CD4-positive, alpha-beta T cell treated with Interleukin-6 for 4 hours (primary cell): ENCODE measurements at places on chromosomes 6 and 20.
A peak's percentile ranks its signal among the peaks of the same experiment; 100 is the strongest.

- DNase-seq = no peak
Measured at GRCh38 chr20:54237116-54237943, 29.4 kb downstream of the PFDN4 start.

- no peak for DNase-seq
Measured at GRCh38 chr6:30113003-30113759, at the start of gene TRIM31. TRIM31 (minus strand) TSS chr6:30113090; CDS start chr6:30112805, 285 bp downstream.

GRCh38 chr6:49513153-49513989, 13.6 kb downstream of the GLYATL3 start:
- no peak for DNase-seq

GRCh38 chr6:3912361-3913076, 63.3 kb downstream of the FAM50B start:
- DNase-seq = no peak

DNA sequence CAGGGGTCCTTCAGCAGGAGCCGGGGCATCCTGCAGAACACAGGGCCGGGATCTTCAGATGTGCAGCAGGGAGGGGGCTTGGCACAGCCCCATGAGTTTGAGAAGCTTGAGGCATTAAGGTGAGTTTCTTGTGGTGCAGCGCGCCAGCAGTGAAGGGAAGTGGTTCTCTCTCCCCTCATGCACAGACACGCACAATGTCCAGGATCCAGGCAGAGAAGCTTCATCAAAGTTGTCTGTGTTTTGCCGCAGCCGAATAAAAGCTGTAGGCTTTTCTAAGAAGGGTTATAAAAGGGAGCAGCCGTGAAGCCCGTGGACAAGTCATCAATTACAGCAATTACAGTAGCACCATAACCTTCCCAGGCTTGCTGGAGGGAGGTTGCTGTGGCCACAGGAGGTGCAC, 491.0 kb upstream of the CDH4 start:
- DNase-seq = no peak

DNA sequence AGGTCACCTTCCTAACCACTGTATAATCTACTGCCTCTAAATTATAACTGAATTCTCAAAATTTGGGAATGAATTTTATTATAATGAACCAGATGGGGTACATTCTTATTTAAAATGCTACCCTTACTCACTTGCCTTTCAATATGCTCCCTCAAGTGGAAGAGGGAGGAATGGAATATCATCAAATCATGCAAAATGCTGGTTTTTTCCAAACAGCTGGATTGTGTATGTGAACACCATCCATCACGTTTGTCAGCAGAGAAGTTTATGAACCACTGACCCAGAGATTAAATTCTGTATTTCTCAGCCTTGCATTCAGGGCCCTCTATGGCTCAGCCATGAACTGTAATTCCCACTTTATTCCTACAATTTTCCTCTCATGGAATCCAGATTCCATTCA, 40.5 kb downstream of the CBLN4 start:
- DNase-seq = no peak

DNA sequence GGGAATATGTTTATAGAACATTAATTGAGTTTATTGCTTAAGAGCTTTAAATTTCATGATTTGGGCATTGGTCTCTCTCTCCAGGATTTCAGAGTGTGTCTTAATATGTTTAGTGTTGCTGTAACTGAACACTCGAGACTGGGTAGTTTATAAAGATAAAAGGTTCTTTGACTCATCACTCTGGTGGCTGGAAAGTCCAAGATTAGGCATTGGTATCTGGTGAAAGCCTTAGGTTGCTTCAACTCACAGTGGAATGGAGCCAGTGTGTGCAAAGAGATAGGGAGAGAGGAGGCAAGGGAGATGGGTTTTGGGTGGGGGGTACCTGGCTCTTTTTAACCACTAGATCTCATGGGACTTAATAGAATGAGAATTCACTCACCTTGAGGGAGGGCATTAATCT, 35.6 kb upstream of the DTNBP1 start:
- no peak for DNase-seq

DNA sequence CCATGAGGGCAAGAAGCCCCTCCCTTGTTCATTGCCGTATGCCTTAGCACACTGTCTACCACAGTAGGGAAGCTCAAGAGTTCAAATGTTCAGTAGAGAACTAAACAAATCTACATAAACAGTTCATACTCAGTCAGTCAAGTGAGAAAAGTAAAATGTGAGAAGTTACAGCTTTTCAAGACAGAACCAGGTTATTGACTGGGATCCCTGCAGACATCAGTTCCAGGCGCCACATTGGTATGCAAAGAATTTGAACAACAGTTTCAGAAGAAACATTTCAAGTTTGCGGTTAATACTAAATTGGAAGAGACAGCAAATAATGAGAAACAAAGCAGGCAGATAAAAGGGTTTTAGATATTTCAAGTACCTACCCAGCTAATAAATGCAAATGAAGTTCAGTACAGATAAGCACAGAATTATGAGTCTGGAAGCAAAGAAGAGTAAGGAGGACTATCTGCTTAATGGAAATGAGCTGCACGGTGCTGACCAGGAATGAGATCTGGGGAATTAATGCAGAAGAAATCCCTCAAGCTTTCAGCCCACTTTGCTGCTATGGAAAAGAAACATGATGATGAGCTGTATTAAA, 246.2 kb downstream of the HACE1 start:
- no peak for DNase-seq

DNA sequence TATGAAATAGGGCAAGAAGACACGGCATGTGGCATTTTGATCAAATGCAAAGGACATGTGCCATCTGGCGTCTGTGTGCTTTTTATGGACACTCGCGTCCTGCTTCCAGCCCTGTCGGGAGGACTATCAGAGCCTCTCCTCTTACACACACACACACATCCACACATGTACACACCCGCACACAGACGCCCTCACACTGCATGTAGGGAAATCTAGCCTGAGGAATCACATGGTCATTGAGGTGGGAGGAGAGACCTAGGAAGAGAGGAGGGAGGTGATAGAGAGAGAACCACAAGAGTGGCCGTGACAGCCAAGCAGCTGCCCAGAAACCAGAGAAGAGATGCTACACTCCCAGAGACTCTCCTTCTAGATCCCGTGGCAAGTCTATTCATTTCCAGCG, 105.9 kb upstream of the CDYL start:
- no peak for DNase-seq

- no peak for DNase-seq
Measured at GRCh38 chr6:20793174-20793573, 258.9 kb downstream of the CDKAL1 start.

GRCh38 chr6:146419576-146419975, 124.1 kb upstream of the RAB32 start:
- no peak for DNase-seq

DNA sequence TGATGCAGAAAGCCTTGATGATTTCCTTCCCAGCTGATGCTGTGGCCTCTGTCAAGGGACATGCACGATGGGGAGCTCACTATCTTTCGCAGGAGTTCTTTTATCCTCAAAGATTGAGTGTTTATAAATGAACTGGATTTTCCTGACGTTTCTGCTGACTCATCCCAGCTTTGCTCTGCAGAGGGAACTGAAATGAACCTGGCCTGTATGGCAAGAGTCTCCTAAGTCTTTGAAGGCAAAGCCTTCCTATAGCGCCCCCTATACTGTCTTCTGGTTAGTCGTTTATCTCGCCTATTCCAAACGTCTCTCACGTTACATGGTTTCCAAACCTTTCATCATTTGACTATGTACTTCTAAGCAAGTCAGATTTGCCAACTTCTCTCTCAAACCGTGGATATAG, 565.3 kb downstream of the KIF16B start:
- DNase-seq = no peak

DNA sequence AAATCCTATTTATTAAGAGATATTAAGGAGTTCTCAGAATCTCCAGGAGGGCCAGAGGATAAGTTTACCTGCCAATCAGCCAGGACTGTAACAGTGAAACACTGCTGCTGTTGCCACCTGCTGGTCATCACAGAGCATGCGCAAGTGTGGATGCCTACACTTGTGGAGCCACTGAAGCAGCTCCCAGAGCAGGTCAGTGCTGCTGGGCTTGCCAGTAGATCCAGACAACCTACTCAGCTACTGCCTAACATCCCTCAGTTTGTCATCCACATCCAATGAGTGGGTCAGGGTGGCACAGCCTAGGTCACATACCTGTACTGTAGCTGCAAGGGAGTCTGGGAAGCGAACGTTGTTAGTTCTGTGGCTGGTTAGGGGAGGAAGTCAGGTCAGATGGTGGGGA, 18.3 kb upstream of the NHSL1 start:
- DNase-seq = peak; percentile 70

DNA sequence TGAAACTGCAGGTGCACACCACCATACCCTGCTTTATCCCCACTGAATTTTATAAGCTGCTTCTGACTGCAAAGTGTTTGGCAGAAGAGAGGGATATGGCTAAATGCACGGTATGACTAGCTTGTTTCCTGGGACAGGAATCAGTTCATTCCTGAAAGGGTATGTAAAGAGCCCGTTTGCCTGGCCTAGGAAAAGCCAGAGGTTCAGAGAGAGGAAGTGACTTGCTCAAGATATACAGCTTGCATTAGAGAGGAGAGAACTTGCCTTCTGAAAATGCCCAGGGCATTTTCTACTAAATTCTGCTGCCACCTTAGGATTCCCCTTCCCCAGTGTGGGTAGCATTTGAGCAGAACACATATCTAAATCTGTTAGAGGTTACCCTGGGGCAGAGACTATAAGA, 683 bp upstream of the GCNT2 start:
- DNase-seq = no peak

DNA sequence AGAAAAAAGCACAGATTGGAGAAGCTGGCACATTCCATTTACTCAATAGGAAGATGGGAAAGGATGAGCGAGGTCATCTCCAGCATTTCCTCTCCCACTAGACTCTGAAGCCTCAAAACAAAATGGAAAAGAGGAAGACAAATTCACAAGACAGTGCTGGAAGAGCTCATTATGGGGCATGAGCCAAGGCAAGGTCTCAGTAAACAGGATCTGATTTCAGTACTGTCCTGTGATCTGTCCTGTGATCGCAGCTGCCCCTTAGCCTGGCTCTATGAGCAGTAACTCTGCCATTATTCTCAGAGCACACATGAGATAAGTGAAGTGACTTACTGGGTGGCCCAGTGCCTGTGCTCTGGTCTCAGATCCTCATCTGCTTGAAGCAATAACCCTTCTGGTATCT, 68.1 kb upstream of the SLC4A11 start:
- no peak for DNase-seq

- peak; percentile 87 for DNase-seq
Measured at GRCh38 chr20:25090492-25091429, 8.8 kb upstream of the VSX1 start.

DNA sequence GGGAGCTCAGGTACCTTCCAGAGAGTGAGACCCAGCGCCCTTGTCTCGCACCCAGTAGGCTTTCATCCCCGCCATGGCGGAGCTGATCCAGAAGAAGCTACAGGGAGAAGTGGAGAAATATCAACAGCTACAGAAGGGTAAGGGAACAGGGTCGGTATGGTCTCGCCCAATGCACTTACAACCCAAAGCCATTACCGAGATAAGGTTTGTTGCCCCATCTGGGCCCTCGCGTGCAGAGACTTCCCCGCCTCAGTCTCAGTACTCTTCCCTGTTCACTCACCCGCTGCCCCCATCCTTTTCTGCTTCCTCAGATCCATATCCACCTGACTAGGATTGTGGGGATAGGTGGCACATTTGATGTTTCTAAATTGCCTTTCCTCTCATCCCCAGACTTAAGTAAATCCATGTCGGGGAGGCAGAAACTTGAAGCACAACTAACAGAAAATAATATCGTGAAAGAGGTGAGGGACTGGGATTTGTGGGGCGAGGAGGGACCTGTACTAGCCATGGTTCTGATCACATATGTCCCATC, 449 bp downstream of the PFDN6 start:
- DNase-seq = no peak

DNA sequence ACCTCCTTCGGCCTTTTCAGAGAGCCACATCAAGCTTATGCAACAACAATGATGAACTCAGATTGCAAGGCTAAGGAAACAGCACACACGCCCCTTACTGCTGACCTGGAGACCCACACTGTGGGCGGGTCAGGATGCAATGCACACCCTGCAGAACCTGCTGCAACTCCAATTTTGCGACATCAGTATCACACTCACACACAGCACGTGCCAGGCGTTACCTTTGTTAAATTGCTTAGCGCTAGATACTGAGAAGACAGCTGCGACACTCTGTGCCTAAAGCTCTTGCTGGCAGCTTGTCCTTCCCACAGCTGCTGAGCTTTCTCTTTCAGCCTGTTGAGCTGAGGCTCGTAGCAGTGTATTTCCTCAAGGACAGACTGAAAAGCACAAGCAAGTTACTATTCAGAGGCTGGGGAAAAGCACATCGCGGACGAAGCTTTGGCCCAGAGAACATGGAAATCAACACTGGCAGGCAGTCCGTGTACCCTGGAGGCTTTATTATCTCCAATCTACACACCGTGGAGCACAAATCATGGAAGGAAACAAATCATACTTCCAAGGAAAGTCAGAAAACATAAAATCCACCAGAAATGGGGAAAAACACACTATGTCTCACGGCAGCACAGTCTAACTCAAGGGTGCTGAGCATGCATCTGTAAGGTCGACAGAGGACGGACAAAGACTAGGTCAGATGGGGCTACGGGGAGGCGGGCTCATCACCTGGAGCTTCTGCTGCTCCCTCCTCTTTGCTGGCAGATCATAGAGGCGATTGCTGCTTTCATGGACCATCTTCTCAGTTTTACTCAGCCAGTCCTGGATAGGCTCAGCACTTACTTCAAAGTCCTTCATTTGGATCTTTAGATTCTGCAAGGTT, 268.2 kb downstream of the SYNE1 start:
- DNase-seq = no peak

- no peak for DNase-seq
Measured at GRCh38 chr6:53696341-53696740, 30.8 kb upstream of the KLHL31 start.

DNA sequence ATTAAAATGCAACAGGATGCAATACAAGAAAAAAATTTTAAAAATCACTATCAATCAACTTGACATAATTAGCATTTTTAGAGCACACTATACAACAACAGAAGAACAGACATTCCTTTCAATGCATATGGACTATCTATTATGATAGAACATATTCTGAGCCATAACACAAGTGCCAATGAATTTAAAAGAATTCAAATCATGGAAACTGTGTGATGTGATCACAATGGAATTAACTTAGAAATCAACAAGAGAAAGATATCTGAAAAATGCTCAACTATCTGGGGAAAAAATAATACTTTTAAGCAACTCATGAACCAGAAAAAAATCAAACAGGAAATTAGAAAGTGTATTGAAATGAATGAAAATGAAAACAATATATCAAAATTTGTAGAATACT, 106.3 kb downstream of the ADTRP start:
- DNase-seq = no peak

GRCh38 chr20:49699200-49699992, 14.3 kb downstream of the B4GALT5 start:
- peak; percentile 16 for DNase-seq

DNA sequence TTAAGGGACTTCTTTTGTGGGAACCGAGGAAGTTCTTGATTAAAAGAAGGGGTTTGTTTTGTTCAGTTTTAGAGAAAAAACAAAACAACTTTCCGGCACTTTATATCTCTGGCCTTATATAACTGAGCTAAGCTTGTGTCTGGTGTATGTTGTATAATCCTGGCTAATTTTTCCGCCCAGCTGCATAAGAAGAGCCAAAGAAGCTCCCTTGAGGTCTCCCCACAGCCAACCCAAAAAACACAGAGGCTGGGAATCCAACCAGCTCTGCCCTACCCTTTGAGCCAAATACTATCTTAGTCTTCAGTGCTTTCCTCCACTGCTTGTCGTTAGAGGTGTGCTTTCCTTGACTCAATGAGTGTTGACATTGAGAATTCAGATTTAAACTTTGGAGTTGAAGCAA, 45.5 kb upstream of the RNF146 start:
- DNase-seq = no peak
